ENCODE measurements at places on chromosomes 11 and 22. TPM values are rescaled to one million over a fixed set of nuclear protein-coding genes. Genes with fewer than 3 reads are reported as not detected.

DAGLA gene
- polyA plus RNA-seq: 3.2 TPM

KLHL35 gene
- polyA plus RNA-seq: 0.78 TPM

GRCh38 chr11:121351083-121351630 lies 58.6 kb downstream of the SC5D start:
- DNase-seq: no peak

DNA sequence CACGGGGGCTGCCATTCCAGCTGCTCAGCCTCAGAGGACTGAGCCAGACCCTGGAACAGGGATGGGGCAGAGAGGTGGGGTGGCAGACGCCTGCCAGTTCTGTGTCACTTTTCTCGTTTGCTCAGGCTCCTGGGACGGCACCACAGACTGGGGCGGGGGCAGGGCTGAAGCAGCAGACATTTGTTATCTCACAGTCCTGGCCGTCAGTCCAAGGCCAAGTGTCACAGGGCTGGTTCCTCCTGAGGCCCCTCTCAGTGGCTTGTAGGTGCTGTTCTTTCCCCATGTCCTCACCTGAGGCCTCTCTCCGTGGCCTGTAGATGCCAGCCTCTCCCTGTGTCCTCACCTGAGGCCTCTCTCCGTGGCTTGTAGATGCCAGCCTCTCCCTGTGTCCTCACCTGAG lies 24.7 kb downstream of the TPCN2 start:
- DNase-seq: no peak

- DNase-seq: no peak
These were observed 20.3 kb downstream of the NEAT1 start for GRCh38 chr11:65442842-65443331.

Measured in left renal pelvis (tissue), 4 donors.